ENCODE measurements at places on chromosomes 16 and 17.

DNA sequence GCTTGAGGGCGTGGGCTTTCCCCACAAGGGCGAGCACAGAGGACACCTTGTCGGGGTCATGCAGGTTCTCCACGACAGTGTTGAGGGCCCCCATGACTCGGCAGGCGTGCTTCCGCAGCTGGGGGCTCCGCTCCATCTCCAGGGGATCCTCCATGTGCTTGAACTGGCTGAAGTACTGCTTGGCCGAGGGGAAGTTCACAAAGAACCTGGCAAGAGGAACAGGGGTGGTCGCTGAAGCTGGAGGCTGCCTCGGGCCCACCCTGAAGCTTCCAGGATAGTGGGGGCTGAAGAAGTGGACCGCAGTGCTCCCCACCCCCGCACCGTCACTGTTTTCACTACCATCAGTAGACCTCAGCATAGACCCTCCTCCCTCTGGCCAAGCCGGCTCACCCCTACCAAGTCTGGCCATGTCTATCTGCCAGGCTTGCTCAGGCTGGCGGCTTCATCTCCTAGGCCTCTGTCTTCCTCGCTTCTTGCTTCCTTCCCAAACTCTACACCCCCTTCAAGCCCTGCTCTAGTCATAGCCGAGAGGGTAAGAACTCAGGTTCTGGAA lies 5.9 kb downstream of the CYGB start:
- no peak for ATAC-seq

DNA sequence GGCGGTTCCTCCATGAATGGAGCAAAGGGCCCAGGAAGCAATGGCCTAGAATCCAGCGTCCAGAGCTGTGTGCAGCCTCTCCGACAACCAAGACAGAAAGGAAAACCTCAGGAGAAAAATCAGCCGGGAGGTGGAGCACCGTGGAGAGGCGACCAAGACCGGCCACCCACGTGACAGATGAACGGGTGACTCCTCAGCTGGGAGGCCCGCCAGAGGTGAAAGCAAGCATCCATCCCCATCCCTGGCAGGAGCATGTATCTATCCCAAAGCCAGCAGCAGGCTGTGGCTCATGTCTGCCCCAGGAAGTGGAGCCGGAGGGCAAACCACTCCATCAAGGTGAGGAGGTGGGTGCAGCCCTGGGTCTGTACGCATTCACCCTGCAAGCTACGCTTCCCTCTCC lies 52.1 kb downstream of the FOXL1 start:
- no peak for ATAC-seq

GRCh38 chr16:89071686-89072547 lies 21.7 kb upstream of the ACSF3 start:
- ATAC-seq, result no peak

DNA sequence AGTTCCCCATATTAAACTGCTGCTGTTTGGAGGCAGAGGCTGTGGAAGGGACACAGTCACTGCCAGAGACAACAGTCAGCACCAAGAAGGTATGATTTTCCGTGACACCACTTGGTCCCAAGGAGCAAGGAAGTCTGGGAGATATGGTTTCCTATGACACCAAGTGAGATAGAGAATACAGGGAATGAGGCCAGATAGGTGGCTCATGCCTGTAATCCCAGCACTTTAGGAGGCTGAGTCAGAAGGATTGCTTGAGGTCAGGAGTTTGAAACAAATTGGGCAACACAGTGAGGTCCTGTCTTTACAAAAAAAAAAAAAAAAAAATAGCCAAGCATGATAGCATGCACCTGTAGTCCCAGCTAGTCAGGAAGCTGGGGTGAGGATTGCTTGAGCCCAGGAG lies 90.8 kb downstream of the ABCC12 start:
- no peak for ATAC-seq

DNA sequence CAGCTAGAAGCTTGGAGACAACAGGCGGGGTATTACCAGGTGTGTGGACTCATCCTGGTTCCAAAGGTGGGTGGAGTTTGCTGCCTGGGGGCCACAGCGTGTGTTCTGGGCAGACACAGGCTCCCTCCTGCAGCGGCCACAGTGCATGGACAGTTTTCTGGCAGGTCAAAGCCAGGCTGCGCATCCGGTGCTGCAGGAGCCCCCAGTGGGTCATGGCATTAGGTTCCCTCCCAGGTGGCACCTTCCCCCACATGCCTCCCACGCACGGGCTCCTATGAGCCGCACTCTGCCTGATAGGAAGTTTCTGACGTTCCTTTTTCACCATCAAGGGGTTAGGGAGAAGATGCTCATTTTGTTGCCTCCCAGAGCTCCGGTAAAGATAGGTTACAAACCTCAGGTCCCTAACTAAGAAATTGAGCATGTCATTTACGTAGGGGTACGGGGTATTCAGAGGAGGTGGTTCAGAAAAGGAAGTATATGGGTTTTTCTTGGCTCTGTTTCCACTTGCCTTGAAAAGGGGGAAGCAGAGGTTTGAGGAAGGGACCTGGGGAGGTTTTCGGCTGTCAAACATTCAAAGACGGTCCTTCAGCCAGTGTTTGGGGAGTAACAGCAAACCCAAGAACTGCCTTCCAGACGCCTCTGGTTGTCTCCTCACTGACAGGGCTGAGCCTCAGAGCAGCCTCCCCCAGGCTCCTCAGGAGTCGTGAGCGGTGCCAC lies 32.7 kb upstream of the NAT9 start:
- ATAC-seq, result no peak

DNA sequence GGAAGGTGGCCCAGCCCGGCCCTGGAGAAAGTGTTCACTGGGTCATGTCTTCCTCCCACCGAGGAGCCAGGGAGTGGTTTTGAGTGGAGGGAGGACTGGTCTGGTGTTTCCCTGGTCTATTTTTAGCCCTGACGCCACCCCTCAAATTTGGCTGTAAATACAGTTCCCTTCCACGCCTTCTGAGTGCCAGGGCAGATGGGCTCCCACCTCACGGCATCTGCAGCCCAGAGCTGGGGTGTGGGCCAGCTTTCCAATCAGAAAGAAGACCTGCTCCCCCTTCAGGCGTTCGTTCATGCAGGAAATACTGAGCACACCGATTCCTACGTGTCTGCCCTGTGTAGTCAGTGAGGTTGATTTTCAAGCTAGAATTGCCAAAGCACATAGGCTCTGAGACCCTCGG lies 53.7 kb downstream of the SNX20 start:
- ATAC-seq, result peak; percentile 77

- ATAC-seq, result no peak
Observed at GRCh38 chr17:5500247-5500588, 13.9 kb downstream of the MIS12 start.

GRCh38 chr16:65021852-65022595 lies 99.8 kb downstream of the CDH11 start:
- ATAC-seq, result no peak

DNA sequence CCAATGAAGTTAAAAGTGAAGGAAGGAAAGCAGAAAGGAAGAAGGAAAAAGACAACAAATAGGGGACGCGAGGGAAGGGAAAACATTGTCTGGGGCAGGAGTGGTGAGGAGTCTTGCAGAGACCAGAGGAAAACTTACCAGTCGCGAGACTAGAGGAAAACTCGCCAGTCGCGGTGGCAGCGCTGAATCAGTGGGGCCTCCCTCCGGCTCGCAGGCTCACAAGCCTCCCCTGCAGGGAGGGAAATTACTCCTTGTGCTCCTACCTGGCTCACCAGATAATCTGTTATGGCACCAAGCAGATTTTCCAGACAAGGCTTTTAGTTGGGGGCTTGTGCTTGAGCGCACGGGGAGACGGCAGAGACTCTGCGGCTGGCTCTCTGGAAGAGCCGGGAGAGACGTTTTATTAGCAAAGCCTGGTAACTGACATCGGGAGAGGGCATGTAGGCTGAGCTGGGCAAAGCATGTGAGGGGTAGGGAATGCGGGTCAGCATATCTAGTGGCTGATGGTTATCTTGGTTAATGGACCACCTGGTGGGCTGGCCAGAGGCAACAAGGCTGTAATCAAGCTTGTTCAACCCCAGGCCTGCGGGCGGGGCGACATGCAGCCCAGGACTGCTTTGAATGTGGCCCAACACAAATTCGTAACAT lies 37.1 kb downstream of the LCMT1 start:
- ATAC-seq, result no peak

DNA sequence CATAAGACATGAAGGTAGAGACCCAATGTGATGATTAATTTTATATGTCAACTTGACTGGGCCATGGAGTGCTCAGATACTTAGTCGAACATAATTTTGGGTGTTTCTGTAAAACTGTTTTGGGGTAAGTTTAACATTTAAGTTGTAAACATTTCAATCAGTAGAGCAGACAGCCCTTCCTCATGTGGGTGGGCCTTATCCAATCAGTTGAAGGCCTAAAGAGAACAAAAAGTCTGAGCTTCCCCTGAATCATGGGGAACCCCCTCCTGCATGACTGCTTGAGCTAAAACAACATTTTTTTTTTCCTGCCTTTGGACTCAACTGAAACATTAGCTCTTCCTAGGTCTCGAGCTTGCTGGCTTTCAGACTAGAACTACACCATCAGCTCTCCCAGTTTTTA lies 327.3 kb upstream of the SOX9 start:
- ATAC-seq, result no peak

DNA sequence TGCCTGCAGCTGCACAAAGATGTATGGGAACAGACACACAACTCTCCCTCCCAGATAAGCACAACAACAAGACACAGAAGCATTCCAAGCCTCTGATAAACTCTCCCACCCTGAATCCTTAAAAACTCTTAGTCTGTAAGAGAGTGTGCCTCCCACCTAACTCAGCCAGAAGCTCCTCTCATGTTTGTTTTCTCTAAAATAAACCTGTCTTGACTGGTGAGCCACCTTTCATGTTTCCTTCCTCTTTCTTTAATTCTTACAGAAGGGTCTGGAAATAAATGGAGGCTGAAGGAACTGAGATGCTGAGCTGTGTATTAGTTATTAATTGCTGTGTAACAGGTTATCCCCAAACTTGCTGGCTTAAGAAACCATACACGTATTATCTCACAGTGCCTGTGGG lies 57.2 kb downstream of the MEOX1 start:
- no peak for ATAC-seq

DNA sequence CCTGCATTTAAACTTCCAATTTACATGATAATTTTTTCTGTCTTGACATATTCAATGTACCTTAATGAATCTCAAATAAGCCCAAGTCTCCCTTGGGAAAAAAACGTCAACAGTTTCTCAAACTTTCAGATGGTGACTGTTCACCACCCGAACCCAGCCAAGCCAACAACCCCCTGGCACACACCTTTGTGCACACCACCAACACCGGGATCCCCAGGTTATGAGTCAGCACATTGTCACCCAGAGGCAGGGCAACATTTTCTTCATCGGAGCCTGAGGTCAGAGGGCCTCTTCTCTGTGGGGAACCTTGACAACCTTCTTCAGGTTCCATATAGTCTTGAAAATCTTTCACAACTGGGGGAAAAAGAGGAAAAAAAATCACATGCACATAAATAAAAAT lies 15.5 kb downstream of the DYNC1LI2 start:
- no peak for ATAC-seq

- ATAC-seq, result peak; percentile 52
Observed at GRCh38 chr17:51000835-51001638, 119.6 kb downstream of the SPAG9 start.

DNA sequence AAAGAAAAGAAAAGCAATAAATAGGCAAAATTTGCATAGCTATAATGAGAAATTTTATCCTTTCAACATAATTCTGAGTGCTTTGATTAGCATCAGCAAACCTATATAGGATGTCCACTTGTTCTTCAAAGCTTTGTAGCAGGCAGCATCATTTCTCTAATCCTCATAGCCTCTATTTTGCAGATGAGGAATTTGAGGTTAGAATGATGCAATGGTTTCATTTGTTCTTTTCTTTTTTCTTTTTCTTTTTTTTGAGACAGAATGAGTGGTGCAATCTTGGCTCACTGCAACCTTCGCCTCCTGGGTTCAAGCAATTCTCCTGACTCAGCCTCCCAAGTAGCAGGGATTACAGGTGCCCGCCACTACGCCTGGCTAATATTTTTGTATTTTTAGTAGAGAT lies 594.4 kb downstream of the TOX3 start:
- no peak for ATAC-seq

DNA sequence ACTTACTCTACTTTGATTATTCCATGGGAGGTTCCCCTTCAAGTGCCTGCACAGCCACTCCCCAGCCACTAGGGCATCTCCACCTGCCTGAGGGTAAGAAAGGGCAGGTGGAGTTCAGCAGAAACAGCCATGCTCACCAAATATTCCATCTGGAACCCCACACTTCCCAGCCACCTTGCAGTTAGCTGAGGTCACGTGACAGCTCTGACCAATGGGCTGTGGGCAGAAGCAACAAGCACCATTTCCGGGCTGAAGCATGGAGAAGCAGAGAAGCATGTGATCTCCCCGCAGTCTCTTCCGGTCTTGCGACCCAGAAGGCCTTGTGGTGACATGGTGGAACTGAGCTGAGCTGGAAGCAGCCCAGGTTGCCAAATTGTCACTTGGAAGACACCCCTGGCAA lies 108.6 kb downstream of the CCT6B start:
- ATAC-seq, result no peak

GRCh38 chr16:56611281-56611833 lies 3.0 kb downstream of the MT2A start:
- ATAC-seq, result no peak

DNA sequence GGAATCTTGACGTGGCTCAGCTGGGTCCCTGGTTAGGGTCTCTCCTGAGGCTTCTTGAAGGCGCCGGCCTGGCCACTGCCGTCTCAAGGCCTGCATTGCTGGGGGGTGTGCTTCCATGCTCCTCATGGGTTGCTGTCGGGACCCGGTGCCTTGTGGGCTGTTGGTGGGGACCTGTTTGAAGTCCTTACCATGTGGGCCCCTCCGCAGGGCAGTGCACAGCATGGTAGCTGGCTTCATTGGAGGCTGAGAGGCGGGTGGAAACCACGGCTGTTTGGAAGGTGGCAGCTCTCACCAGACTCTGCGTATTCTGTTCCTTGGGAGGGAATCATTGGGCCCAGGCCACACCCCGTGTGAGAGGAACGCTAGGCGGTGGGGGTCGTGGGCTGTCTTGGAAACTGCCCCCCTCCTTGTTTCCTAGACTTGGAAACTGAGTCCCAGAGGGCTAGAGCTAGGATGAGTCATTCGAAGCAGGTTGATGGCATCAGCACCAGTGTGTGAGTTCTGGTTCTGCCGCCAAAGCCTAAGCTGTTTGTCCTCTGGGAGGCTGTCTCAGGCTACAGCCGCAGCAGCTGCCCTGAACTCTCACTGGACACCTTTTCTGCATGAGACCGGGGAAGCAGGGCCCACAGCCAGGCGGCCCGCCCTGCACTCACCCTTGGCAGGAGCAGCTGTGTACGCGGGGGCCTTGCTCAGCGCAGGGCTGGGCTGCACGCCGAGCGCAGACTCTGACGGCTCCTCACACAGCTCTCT lies 35.2 kb downstream of the ZNF750 start:
- no peak for ATAC-seq
